Brain microvascular endothelial cell (primary cell): ENCODE measurements at places on chromosomes 16 and 17.

- DNase-seq = peak; percentile 93
These were observed 1.3 kb upstream of the TUBB3 start for GRCh38 chr16:89921702-89922476.

DNA sequence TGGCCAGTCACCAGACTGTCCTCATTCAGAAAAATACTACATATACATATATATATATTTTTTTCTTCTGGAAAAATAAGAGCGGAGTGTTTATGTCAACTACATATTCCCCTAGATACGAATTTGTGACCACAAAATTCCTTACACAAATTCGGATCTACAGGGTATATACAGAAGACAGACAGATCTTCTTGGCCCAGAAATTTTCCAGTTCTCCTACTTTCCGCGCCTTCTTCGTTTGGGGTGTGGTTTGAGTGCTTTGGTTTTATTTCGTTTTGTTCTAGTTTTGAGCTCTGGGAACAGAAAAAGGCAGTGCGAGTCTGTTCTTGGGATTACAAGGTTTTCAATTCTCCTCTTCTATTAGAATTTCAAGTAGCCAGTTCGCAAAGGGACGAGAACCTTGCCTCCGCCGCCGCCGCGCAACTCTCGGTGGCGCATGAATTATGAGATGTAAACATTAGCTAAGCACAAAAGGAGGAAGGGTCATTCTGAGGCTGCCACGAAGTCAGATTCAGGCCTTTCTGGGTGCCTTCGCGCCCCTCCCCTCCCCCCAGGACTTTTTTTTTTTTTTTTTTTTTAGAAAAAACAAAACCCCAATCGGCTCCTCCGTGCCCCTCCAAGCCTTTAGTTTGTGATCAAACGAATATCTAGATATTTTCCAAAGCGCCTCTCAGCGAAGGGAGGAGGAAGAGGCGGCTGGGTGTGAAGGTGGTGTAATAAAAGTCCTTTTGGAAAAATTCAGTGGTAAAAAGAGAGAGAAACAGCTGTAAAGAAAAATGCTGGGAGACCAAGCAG is 1.8 kb upstream of the HOXB4 start:
- DNase-seq = no peak

DNA sequence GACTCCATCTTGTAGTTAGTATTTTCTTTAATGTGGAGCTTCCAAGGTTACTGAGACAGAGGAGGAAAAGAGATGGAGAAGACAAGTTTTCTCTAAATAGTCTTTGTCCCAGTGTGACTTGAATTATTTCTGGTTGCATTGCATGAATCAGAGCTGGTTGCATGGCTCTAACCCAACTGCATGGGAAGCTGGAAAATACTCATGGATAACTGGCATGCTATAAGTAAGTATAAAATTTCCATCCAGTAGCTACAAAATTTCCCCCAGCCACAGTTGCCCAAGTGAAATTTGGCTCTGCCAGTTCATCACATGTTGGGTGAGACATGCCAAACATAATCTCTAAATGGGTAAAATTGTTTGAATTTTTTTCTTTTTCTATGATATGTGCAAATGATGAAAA is 1161.5 kb downstream of the CDH11 start:
- DNase-seq = no peak

- DNase-seq = no peak
These were observed 7.7 kb upstream of the SREBF1 start for GRCh38 chr17:17844500-17844899.

- DNase-seq = peak; percentile 85
These were observed 57.0 kb upstream of the KIFC3 start for GRCh38 chr16:57859331-57859730.

DNA sequence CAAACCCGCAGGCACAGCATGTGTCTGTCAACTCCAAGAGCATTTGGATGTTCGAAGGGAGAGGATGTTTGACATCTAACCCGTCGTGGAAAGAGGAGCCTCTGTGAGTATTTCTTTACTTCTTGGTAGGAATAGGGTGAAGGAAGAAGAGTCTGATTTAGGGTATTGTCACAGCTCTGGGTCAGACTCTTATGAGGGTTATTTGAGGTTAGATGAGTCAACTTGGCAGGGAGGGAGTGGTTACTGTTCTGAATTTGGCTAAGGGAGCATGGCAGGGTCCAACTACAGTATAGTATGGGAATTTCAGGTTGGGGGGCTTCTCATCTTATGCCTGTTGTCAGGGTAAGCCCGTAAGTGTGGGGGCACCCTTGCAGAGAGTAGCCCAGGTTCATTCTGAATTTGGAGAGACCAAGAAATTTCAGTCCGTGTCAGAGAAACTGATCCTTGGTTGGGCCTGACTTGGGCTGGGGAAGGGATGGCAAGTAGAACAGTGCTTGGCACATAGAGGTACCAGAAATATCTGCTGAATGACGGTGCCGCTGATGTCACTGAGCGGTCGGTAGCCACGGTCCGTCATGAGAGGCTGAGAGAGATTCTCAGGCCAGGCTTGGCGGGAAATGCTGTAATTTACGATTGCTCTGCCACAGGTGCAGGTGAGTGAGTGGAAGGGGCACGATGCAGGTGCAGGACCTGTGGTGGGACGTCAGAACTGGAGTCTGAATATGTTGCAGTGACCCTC is 43.2 kb downstream of the MYH3 start:
- DNase-seq = no peak

GRCh38 chr17:63445954-63446752 is at the start of gene CYB561:
Gene CYB561, minus strand, starts transcription at chr17:63446306. Its CDS starts 8,759 bp downstream, at chr17:63437547.
- DNase-seq = no peak

- DNase-seq = no peak
These were observed 151.0 kb upstream of the RBL2 start for GRCh38 chr16:53282975-53283946.
